Activated CD8-positive, alpha-beta memory T cell treated with anti-CD3 and anti-CD28 coated beads for 24 hours (primary cell): ENCODE measurements at places on chromosomes 1 and 21.

DNA sequence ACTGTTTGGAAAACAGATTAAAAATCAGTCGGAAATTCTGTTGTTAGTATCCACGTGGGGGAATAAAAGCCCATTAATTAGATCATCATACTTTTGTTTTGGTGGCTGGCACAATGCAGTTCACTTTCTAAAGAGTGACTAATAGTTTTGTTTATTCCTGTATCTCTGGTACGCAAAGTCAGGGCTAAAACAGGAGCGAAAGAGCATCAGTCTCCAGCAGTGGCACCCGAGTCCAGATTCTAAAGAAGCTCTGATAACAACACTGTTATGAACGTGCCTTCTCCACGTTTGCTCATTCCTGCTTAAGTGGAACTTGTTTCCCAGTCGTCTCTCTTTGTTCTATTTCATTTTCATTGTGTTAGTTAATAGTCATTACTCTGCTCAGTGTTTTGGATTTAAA is 69.6 kb downstream of the HSPA13 start:
- DNase-seq: no peak

DNA sequence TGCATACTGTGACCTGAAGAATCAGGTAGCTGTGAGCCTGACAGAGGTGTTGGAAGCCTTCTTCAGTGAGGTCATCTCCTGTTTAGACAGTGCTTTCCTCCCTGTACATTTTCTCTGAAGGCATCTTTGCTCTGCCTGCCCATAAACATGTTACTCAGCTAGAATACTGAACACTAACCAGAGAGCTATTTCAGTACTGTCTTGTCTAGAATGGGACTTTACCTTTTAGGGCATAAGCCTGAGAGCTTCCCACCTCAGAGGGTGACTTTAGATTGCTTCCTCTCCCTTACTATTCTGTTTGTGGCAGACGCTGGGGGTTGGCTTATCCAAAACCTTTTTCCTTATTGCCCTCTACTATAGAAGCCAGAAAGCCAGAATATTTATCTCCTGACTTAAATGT is 23.3 kb upstream of the ZNF326 start:
- no peak for DNase-seq

GRCh38 chr1:76615253-76616035 is 251.8 kb upstream of the ST6GALNAC5 start:
- no peak for DNase-seq

DNA sequence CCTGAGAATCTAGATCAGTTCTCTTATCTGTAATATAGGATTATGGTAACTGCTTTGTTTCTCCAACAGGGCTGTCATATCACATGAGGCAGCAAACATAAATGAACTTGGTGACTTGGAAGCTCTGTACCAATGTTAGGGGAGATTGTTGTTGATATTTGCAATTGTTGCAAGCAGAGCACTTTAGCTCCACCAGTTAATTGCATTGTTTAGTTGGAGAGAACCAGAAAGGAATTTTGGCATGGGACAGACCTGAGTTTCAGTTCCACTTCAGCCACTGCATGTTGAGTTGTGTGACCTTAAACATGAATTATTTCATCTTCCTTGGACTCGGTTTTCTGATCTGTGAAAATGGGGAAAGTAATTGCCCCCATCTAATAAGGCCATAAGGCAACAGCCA is 142.3 kb upstream of the JUN start:
- no peak for DNase-seq

DNA sequence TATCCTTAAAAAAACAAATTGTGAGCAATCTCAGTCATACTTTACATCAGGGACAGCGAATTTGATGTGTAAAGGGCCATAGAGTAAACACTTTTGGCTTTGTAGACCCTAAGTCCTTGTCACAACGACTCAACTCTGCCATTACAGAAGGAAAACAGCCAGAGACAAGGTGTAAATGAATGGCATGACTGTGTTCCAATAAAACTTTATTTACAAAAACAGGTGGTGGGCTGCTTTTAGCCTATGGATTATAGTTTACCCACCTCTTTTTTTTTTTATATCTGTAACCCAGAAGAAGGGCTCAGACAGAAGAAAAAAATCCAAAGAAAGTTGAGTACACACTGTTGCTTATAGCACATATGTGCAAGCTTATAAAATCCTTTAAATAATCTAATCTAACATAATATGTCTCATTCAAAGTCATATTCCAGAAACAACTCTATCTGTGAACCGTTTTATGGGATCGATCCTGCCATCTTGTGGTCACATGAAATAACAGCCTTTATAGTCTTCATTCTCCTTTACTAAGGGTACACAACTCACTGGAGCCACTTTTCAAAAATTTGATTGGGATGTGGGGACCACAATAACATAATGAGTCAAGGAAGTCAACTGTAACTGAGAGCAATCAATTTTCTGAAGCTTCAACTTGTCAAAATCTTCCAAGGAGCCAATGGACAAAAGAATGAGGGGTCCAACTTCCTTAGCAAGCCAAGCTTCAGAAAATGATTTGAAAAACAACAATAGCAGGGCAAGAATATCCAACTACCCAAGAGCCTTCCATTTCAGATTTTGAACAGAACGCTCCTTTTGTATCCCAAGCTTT is 142.2 kb upstream of the KRTAP19-8 start:
- DNase-seq: no peak

DNA sequence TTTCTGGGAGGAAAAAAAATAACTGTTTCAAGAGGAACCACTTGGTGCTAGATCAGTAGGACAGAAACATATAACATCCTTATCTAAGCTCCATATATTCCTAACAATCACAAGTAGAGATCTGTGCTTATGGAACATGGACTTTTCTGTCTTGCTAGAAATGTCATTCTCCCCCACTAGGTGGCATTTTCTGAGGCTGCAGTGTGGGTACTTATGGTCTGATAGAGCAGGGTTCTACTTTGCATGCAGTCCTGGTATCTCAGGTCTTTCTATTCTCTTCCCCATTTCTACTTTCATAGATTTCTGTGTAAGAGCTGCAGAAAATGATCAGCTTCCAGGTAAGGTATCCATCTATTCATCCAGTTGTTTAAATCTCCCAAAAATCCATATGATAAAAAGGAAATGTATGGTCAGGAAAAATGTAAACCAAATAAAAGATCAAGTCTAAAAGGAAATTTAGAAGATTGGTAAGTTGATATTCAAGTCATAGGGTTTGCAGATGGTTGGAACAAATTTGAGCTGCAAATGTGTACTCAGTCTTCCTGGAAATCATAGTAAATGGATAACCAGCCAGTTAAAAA is 1.5 kb downstream of the ZNF684 start:
- no peak for DNase-seq

GRCh38 chr1:8026976-8027747 is 1.1 kb upstream of the ERRFI1 start:
- no peak for DNase-seq

- DNase-seq: no peak
These were observed 5.1 kb upstream of the ARNT start for GRCh38 chr1:150881331-150882070.

DNA sequence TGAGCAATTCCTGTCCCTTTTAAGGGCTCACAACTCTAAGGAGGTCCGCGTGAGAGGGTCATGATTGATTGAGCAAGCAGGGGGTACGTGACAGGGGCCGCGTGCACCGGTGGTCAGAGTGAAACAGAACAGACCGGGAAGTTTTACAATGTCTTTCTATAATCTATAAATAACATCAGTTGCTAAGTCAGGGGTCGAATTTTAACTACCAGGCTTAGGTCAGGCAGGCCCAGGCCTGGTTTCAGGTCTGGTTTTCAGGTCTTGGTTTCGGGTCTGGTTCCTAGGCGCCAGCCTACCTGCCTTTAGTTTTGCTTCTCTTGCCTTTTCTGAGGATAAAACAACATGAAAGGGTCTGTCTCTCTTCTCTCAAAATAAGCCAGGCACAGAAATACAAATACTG is 476.0 kb upstream of the CAMK1G start:
- no peak for DNase-seq

- DNase-seq: no peak
These were observed 516 bp downstream of the TBX15 start for GRCh38 chr1:118987468-118988185.

DNA sequence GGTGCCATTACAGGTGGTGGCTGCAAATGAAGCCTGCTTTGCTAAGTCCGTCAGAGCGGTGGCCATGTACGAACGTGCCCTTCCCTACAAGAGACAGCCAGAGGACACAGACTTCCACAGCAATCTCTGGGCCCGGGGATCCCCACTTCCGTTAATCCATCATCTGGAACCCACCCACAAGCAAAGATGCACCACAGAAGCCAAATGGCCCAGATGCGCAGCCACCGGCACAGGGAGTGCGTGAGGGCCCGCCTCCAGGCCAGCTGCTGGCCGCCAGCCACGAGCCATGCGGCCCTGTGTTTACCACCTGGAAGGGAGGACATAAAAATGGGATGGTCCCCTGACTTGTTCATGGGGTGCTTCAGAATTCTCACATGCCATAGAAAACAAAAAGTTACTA is 22.1 kb downstream of the MRAP start:
- DNase-seq: no peak

DNA sequence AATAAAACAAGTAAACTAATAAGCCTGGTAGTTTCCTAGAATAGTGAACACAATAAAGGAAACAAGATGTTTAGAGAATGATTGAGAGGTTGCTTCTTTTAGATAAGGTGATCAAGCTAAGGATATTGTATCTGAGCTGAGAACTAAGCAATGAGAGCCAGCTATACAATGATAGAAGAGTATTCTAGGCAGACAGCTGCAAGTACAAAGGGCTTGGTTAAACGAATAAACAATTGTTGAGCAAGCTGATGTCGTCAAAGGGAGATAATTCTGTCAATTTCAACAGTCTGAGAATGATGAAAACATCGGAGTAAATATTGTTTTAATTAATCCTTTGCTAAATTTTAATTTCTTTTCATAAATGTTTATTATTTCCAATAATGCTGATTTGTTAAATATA is 5.5 kb upstream of the FH start:
- DNase-seq: no peak

- DNase-seq: no peak
These were observed 104.6 kb upstream of the SPATA6 start for GRCh38 chr1:48576565-48576964.

- peak; percentile 72 for DNase-seq
These were observed 106.7 kb downstream of the HIVEP3 start for GRCh38 chr1:41812051-41812450.

DNA sequence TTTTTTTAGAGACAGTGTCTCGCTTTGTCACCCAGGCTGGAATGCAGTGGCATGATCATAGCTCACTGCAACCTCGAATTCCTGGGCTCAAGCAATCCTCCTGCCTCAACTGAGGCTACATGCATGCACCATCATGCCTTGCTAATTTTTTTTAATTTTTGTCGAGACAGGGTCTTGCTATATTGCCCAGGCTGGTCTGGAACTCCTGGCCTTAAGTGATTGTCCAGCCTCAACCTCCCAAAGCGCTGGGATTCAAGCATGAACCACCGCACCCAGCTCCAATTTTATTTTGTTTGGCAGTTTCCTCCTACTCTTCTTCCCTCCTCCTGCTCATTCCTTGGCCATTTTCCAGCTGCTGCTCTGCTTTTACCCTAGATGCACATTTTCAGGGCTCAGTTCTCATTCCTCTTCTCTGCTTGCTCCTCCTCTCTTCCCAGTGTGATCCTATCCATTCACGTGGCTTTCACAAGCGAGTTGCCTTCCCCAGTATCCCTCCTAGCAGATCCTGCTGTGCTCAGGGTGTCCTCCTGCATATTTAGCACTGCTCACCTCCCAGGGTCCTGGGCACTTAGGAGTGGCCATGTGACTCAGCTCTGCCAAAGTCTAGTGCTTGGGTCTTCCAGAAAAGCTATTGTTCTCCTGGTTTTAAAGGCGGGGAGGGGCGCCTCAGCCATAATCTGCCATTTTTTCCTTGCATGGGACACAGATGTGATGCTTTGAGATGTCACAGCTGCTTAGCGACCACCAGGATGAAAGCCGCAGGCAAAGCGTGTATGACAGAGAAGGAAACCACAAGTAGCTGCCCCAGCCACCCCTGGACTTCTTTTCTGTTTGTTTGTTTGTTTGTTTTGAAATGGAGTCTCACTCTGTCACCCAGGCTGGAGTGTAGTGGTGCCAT is 33.7 kb downstream of the PSEN2 start:
- no peak for DNase-seq

DNA sequence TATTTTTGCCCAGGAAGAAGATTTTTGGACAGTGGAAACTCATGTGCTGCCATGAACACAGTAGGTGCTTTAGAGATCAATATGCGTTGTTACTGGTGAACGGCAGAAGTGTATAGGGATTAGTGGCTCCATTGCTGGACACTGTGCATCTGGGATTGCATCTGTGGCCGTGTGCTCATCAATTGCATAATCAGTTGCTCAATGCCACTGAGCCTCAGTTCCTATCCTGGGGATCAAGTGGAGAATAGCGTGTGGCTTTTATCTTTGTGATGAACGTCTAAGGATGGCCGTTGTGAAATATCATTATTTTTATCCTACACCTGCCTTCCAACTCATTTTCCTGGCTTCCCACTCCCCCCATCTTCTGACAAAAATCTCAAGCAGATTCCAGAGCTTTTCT is 5.4 kb downstream of the TNN start:
- no peak for DNase-seq

DNA sequence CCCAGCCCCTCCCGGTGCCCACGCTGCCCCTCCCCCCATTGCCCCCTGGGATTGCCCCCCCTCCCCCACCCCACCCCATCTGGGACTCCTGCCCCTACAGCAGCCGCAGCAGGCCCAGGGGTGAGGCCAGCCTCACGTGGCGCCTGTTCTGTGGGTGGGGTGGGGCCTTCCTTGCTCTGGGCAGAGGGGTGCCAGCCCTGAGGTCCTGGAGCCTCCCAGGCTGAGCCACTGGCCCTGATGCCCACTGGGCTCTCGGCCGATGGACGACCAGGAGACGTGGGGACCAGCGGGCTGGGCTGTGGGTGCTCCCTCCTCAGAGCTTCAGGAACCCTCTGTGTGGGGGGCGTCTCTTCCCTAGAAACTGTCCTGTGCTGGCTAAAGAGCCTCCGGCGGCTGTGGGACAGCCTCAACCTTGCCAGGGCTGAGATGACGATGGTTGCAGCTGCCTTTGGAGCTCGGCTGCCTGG is 5.8 kb upstream of the C1orf159 start:
- DNase-seq: no peak

DNA sequence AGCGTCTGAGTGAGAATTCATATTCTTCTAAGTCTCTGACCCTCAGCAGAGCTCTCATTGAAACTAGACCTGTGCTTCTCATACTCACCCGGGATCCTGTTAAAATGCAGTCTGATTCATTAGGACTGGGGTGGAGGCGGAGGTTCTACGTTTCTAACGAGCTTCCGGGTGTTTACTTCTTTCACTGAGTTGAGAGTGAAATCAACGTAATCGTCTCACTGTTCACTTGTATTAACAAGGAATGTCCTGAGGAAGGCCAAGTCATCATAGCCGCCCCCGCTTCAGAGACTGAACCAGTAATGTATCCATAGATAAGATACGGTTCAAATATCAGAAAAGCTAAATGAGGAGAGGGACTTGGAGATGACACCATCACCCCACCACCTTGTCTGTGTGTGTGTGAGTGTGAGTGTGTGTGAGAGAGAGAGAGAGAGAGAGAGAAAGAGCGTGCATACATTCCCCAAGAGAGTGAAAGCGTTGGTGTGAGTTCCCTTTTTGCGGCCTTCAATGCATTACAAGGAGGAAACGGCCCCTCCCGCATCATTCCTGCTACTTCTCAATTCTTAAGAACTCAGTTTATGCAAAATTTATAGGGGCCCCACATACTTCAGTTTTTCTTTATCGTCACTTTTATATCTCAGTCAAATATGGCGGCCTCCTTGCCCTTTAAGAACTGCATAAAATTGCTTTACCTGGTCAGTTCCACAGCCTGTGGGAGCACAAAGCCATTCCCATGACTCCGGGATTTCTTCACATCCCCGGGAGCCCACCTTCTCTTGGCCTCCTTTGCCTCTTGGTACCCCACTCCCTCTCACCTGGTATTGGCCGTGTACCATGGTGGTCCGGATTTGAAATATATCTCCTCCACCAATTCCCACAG is 19.8 kb downstream of the KMO start:
- peak; percentile 60 for DNase-seq
